Muscle of leg (tissue), 16 donors: ENCODE measurements at places on chromosomes 13 and 19. TPM values are rescaled to one million over a fixed set of nuclear protein-coding genes. Genes with fewer than 3 reads are reported as not detected.

GRCh38 chr19:41364524-41365391 lies 809 bp upstream of the B9D2 start:
- peak; percentile 61 for DNase-seq

GRCh38 chr13:102299366-102299765 lies 102.5 kb downstream of the FGF14 start:
- DNase-seq, result peak; percentile 43

DNA sequence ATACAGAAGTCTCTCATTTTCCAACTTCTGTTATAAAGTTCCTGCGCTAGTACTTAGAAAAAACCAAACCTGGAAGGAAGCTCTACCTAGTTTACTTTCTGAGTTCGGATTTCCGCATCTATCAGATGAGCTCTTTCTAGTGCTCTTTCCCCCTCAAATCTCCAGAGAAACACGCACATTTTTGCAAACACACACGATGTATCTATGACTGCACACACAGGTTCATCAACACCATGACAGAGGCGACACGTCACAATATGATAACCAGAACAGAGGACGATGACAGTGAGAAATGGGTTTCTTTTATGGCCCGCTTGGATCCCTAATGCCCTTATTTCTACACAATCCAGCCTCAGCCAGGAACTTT lies 629 bp upstream of the LRRC63 start:
- peak; percentile 16 for DNase-seq

- DNase-seq, result no peak
Observed at GRCh38 chr13:112067871-112068539, 1.1 kb downstream of the SOX1 start.

DNA sequence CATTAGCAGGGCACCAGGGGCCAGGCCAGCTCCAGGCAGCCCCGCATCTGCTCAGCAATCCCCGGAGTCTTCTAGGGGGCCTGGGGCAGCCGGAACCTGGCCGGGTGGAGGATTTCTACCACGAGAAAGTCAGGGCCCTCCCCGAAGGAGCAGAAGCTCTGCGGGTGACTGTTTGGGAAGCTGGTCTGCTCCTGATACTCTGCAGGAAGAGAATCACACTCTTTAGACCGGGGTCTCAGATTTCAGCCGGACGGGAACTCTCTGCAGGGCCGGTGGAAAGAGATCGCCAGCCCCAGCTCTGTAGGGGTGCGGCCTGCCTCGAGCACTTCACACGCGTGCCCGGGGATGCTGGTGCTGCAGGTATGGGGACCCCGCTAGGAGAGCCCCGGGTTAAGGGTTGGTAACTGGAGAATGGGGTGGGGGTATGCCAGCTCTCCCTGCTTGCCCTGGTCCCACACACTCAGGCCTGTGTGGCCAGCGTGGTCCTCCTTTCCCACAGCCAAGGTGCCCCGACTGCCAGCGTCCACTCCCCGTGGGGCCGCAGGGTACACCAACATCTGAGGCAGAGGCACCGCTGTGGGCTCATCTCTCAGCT lies 20.1 kb downstream of the RASA3 start:
- no peak for DNase-seq

Gene DKKL1
- polyA plus RNA-seq, result 3.2 TPM

- DNase-seq, result no peak
Observed at GRCh38 chr13:99555149-99555548, 53.9 kb downstream of the TM9SF2 start.

DNA sequence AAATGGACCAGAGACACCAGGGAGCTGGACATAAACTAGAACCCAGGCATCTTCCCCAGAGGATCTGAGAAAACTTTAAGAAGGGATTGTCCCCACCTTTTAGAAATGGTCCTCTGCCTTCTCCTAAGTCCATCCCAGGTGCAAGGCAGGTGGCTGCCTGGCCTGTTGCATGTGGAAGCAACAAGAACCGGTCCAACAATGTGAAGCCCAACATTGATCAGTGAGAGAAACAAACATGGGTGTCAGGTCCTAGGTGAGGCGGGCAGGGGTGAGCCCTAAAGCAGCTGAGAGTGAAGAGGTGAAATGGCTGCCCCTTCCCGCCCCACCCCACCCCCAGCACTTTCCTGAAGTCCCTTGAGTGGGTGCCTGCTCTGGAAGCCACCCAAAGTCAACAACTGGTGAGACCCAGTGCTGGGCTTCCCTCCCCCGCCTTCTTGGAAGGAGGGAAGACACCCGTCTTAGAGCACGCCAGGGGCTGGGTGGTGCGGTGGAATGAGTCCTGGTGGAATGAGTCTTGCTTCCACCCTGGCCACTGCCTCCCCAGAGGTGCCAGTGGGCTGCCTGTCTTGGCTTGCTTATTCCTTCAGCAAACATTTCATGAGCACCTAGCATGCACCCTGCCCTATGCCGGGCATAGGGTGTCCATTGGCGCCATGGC lies 1.7 kb downstream of the AP1M1 start:
- no peak for DNase-seq

DNA sequence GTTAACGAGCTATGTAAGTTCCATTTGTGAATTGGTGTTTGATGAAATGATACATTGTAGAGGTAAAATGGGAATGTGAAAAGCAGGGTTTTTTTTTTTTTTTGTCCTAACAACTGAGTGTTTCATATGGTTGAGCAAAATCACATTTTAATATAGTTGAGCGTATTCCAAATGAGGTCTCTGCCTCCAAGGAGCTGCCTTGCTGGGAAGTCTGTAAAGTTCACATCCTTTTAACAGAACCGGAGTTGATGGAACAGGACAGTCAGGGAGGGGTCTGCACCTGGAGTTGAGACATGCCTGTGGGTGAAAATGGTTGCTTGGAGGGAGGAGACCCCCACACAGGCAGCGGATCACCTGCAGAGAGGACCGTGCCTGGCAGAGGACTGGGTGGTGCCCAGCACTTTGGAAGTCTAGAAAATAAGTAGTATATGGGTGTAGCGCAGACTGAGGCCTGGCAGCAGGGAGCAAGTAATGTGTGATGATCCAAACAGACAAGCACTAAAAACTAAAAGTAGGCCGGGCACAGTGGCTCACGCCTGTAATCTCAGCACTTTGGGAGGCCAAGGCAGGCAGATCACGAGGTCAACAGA lies 75.2 kb upstream of the UBAC2 start:
- DNase-seq, result peak; percentile 67

DNA sequence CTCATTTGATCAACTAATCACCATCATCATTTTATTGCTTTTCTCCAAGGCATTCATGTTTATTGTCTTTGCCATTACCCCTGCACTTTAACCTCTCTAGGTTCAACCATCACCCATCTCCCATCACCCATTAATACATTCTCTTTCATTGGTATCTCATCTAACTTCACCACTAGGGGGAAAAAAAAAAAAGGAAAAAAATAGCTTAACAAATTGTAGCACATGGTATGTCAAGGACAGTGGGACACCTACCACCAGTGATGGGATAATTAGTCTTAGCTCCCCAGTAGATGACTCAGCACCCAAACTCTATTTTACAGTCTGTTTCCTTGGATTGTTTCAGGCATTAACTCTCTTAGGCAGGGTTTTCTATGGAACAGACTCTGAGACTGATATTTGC lies 1770.2 kb upstream of the MIR17HG start:
- no peak for DNase-seq

Gene FFAR3
- polyA plus RNA-seq, result not detected

DNA sequence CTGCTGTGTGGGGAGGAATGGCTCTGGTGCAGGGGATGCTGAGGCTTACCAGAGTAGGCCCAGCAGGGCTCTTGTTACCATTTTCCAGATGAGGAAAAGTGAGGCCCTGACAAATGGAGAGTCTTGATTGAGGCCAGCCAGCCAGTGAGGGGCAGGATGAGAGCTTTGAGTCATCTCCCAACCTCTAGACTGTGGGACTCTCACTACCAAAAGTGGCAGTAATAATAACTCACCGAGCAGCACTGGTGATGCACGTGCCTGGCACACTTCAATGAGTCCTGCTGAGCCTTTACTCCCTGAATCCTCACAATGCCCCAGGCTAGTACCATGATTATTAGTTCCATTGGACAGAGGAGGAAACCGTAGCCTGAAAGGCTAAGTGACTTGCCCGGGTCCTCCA lies 7.8 kb downstream of the CIC start:
- DNase-seq, result no peak

GRCh38 chr19:50039968-50040367 lies 14.2 kb downstream of the ZNF473 start:
- no peak for DNase-seq

Gene CLC
- polyA plus RNA-seq, result 4.8 TPM

DNA sequence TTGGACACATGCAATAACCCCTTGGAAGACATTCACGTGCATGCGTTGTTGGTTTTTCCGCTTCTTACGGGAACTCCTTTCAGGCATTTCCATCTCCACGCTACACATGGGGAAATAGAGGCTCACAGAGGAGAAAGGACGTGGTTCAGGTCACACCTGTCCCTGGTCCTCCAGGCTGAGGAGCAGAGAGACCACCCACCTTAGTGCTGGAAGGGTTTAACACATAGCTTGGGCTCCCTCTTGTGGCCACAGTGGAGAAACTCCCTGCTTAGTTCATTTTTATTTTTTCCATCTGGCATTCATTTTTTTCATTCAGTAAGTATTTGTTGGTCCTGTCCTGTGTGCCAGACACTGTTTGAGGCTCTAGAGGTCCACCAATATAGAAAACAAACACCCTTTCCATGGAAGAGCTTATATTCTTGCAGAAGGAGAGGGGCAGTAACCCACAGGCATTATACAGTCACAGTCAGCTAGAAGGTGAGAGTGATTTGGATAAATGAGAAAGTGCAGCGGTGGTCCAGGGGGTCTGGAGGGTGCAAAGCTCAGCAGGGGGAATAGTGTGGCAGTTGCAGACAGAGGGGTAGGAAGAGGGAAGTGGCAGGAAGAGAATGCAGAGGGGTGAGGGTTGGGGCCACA lies 24.2 kb upstream of the TTYH1 start:
- DNase-seq, result peak; percentile 75

Gene TPTE2
- polyA plus RNA-seq, result not detected

DNA sequence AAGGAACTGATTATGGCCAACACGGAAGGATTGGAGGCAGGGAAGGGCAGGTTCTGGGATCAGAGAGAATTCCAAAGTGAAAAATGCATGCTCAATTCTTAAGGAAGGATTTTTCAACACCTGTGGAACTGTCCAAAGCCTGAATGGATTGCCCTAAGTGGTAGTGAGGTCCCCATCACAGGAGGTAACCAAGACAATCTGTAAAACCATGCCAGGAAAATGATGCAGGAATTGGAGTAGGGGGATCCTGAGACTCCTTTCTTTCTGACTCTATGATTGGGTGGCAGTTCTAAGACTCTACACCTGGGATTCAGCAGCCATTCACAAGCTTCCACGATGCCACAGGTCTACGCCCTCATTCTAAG lies 56.5 kb upstream of the ZNRF4 start:
- no peak for DNase-seq

DNA sequence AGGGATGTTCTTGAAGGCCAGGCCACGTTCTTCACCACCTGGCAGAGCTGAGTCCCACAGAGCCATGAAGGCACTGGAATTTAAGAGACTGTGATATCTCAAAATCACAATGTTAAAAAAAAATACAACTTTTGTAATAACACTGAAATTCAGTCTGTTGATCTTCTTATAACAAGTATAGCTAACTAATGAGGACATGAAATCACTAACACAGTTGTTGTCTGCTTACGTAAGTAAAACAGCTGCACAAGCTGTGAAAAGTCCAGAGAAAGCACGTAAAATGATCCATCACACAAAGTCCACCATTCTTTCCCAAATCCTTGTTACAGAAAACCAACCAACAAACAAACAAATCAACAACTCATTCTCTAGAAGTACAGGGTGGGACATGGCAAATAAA lies 32.9 kb downstream of the FLT3 start:
- DNase-seq, result peak; percentile 77

Gene SMAD9
- polyA plus RNA-seq, result 12.2 TPM

Gene CEACAM20
- polyA plus RNA-seq, result not detected

DNA sequence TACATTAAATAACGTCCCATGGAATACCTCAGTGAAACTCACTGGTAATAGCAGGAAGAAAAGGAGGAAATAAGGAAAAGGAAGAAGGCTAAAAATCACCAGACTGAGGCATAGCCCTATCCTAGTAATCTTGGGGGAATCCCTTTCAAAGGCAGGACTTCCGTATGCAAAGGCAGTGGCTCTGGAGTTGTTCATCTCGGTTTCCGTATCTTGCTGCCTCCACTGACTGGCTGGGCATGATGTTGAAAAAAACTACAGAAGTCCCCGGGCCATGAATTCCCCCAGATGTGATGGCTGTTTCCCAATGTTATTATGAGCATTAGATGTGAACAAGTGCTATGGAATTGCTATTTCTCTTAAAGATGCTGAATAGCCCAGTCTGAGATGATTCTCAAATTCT lies 5.5 kb downstream of the FPR2 start:
- DNase-seq, result no peak

- no peak for DNase-seq
Observed at GRCh38 chr13:50250401-50250800, 235.2 kb downstream of the KCNRG start.

- DNase-seq, result peak; percentile 76
Observed at GRCh38 chr19:8340341-8341096, 2.5 kb downstream of the KANK3 start.

Gene SHISA7
- polyA plus RNA-seq, result 0.32 TPM

Gene SUPT20H
- polyA plus RNA-seq, result 62.1 TPM

Gene KDELR1
- polyA plus RNA-seq, result 104 TPM

DNA sequence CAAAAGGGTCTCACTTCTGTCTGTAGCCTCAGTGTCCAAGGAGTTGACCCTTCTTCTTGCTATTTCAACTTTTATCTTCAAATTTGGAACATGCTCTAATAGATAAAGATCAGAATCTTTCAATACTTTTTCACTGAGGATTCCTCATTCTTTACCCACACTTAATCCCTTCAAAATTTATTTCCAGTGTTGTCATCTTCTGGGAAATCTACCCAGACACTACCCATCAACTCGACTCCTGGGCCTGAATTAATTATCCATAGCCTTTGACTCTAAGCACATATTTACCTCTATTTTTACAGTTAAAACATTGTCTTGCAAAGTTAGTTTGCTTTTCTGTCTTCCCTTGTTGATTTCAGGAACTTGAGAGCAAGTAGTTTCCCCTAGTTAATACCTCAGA lies 1022.5 kb downstream of the PCDH9 start:
- DNase-seq, result no peak

Gene ZNF480
- 8.3 TPM for polyA plus RNA-seq

- peak; percentile 94 for DNase-seq
Observed at GRCh38 chr19:53132141-53132991, at the start of gene ZNF415. TSS of gene ZNF415 (minus strand) at chr19:53132910. CDS start at chr19:53122676, 10,234 bp downstream.
